B cell (primary cell): ENCODE measurements at places on chromosomes 3 and 15.

DNA sequence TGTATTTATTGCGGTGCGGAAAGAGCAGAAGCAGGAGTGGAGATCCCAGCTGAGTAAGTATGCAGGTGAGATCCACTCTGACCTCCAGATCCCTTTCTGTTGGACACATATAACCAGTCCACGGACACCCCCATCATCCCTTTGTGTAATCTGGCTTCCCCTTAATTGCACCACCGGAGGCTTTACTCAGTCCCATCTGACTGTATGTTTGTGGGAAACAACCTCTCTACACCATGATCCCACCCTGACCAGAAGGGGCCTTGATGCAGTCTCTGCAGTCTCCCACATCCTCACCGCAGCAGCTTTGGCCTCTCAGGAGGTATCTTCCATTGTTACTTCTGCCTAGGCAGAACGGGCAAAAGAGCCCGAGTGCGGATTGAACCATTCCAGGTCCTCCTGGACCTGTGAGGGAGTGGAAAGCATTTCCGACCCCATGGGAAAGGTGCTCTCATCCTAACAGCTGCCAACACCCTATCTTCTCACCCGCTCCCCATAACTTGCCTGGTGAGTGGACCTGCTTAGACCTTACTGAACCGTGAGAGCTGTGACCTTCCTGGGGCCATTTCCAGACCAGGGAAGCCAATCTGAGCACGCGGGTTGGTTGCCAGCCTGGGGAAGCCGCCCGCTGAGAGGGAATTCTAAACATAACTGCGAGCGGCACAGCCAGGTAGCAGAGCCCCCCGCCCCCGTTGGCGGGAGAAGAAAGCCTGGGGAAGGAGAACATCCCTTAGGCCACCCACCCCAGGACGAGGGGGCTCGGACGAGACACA lies 1.1 kb downstream of the SLCO2A1 start:
- no peaks in the 10 kb centered on the region for H3K27me3 ChIP-seq
- H3K4me3 ChIP-seq = no peak overlapping the region
- no peaks in the 10 kb centered on the region for H3K36me3 ChIP-seq
- no peaks in the 10 kb centered on the region for H3K4me1 ChIP-seq
- DNase-seq = no peak
- no peak overlapping the region for H3K27ac ChIP-seq

DNA sequence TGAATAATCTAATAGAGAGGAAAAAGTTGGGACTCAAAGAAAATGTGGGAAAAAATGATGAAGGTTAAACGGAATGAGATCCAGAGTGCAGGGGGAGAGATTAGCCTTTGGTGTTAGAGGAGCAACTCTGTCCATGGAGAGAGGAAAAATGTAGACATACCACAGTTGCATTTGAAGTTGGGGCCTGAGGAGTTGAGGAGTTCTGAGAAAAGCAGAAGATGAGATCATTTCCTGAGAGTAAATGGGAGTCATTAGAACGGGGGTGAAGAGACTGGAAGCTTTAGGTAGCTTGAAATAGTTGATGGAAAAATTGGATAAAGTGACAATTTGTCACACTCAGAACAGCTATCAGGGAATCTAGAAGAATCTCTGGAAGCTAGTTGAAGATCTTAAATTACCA lies 7.3 kb downstream of the CCR5AS start:
- H3K27me3 ChIP-seq = no peaks in the 10 kb centered on the region
- no peak for DNase-seq
- no peaks in the 10 kb centered on the region for H3K36me3 ChIP-seq
- no peak overlapping the region for H3K4me3 ChIP-seq

DNA sequence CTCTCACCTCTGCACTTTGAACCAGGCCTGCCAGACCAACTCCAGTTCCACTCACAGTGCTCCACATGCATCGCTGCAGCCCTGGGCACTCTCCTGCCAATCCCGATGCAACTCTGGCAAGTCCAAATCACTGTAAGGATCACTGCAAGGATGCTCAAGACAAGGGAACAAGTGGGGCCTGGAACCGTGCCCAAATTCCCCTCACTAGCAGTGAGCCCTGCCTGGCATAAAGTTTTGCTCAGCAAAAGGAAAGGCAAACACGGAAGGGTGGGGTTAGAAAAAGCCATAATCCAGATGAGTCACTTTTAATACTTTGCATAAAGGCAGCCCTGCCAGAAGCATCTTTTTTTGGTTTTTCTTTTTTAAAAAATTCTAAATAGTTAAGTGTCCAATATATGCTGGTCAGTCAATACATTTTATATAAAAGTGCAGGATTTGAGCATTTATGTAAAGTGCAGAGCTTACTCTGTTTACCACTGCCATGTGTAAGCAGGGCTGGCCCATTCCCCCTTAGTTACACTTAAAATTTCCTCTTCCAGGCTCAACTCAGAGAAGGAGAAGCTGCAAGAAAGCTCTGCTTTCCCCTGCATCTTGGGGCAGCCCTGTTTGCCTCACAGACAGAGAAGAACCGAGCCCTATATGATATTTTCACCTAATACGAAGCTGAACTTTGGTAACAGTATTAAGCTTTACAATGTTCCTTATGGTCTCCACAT lies 102.2 kb downstream of the CD47 start:
- H3K36me3 ChIP-seq = no peaks in the 10 kb centered on the region
- no peak for DNase-seq
- peaks cover 4% of the 10 kb centered on the region for H3K4me1 ChIP-seq
- H3K4me3 ChIP-seq = no peak overlapping the region
- no peaks in the 10 kb centered on the region for H3K27me3 ChIP-seq
- no peak overlapping the region for H3K27ac ChIP-seq

DNA sequence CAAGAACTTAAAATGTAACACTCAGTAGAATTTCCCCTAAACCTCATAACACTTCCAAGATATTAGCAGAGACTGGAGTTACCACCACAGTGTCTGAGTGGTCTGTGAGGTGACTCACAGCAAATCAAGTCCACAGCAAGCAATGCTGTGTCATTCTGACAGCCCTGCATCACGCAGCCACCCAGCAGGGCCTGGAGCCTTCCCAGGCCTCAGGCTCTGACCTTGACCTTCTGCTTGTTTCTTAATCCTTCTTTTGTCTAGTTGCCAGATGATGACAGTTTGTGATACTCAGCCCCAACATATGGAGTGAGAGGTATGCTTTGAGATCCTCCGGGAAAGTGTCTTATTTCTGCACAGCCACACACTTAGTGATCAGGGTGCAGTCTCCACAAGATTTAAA lies 82.5 kb downstream of the TOP2B start:
- no peak overlapping the region for H3K4me3 ChIP-seq
- H3K27ac ChIP-seq = no peak overlapping the region
- no peaks in the 10 kb centered on the region for H3K36me3 ChIP-seq
- H3K27me3 ChIP-seq = no peaks in the 10 kb centered on the region

- DNase-seq = no peak
- H3K4me3 ChIP-seq = no peak overlapping the region
- no peaks in the 10 kb centered on the region for H3K4me1 ChIP-seq
- H3K36me3 ChIP-seq = no peaks in the 10 kb centered on the region
- H3K27me3 ChIP-seq = no peaks in the 10 kb centered on the region
Measured at GRCh38 chr3:116096631-116097030, 348.7 kb downstream of the LSAMP start.
